ENCODE measurements at places on chromosomes 5 and 9.

GRCh38 chr9:16771356-16771755 lies 99.1 kb downstream of the BNC2 start:
- no peak for DNase-seq

DNA sequence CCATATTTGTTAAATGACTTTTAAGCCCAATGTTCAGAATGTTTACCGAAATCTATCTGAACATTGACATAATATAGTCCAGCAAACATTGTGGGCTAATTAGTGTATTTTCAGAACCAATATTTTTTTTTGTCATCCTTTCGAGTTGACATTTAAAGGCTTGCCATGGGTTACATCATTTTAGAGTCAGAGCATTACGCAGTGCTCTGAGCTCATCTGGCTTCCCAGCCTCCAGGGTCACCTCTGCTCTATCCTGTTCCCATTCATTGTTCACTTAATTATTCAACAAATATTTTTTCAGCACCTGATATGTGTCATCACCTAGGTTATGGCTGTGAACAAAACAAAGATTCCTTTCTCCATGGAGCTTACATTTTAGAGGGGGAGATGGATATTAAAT lies 80.2 kb downstream of the SREK1 start:
- DNase-seq = no peak

- no peak for DNase-seq
These were observed 22.8 kb upstream of the PANK3 start for GRCh38 chr5:168601972-168602371.

DNA sequence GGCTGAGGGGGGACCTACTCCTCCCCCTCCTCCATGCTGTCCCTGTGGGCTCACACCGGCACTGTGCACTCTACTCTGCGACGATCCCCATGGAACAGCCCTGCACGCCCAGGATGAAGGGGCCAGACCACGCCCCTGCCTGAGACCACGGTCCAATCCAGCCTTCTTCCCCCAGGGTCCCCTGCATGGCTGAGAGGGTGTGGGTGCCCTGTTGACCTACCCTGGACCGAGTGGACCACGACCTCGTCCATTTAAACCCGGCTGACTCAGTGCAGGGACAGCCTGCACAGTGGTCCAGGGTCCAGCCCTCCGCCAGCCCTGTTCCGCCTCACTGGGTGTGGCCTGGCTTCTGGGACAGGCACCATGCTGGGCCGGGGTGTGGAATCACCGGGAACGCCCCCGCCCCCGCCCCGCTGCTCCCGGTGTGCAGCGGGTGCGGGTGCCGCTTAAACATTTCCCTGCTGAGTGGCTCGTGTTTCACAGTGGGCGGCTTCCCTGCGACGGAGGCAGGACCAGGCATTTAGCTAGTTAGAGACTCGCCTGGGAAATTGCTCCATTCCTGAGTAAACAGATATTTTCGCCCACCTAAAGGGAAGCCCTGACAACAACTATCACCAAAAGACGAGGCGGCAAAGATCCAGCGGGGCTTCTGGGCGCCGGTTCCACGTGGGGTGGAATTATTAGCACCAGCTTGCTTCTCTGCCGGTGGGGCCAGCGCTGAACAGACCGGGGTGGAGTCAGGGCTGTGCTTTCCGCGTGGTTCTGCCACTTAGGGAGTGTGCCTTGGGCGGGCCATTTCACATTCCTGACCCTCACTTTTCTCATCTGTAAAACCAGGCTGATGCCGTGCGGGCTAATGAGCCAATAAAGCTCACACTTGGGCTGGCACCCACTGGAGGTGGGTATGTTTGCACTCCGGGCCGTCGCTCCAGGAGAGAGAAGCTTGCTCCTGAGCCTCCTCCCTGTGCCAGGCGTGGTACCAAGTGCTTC lies 22.6 kb downstream of the DBH start:
- DNase-seq = no peak

- DNase-seq = no peak
These were observed 52.3 kb downstream of the NTNG2 start for GRCh38 chr9:132214027-132214622.

DNA sequence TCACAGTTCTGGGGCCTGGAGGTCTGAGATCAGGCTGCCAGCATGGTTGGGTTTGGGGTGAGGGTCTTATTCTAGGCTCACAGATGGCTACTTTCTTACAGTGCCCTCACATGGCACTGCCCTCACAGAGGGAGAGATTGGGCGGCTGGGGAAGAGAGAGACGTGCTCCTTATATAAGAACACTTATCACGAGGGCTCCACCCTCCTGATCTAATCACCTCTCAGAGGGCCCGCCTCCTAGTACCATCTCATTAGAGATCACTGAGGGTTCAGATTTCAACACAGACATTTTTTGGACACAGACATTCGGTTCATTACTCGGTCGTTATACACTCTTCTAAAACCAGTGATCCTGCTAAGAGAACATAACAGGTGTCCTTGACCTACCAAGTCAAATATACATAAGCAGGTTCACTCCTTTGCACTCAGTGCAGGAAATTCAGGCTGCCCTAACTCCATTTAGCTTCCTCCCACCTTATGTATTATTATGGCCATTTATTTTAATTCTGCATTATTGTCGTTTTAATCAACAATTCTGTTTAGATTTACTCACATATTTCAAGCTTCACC lies 121.7 kb downstream of the ICE1 start:
- DNase-seq = no peak

GRCh38 chr5:28328681-28329080 lies 1290.3 kb upstream of the CDH9 start:
- DNase-seq = no peak

- no peak for DNase-seq
These were observed 22.8 kb upstream of the ELL2 start for GRCh38 chr5:95984287-95984938.

DNA sequence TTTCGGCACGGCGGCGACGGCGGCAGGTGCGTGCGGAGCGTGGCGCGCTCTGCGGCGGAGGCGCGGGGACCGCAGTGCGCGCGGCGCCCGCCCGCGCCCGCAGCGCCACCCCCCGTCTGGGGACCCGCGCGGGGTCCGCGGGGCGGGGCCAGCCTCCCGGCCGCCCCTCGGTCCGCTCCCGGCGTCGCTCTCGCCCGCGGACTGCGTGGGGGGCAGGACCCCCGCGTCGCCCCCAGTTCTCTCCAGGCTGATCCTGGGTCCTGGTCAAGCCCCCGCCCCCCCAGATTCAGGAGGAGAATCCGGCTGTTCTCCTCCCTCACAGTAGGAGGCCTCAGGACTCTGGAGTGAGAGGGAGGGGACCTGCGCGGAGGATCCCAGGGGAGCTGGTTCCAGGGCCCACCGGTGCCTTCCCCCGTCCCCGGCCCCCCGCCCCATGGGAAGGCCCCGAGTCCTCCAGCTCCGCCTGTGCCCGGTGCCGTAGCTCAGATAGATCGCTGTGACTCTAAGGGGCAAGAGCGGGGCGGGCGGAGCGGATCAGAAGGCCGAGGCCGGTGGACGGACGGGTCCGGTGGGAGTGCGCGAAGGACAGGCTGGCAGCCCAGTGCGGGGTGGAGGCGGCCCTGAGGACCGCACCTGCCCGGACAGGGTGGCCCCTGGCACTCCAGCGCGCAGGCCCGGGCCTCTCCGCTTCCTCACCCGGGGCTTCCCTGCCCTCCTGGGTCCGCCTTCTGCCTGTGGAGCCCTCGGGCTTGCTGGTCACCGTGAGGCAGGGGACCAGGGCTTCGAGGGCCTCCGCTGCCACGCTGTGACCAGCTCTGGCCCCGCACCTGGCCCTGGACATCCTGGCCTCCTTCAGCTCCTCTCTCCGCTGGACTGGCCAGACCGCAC lies at the start of gene RNF208:
Gene RNF208 (minus strand): TSS at position 51 of the 888 bp plus-strand sequence. CDS start 1,028 bp downstream, outside the sequence.
- DNase-seq = no peak

- no peak for DNase-seq
These were observed 1100.4 kb upstream of the EDIL3 start for GRCh38 chr5:85484982-85485574.

DNA sequence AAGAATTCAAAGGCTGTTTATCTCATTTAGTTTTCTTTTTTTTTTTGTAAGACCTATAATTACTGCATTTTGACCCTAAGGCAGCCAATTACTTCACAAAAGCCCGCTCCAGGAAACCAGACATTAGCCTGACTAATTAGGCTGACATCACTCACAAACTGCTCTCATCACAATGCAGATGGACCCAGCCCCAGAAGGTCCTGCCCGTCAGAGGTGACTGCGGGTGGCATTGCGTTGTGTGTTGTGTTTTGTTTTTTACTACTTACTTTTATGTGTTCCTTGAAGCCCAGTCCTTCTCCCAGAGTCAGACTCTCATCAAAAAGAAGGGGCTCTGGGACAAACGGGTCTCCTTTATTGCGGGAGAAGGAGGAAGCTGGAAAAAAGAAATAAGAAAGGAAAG lies 172.2 kb downstream of the HSD17B3 start:
- DNase-seq = no peak

GRCh38 chr5:175814691-175815090 lies 56.7 kb upstream of the CPLX2 start:
- DNase-seq = no peak

GRCh38 chr9:121192959-121193640 lies 8.6 kb downstream of the RAB14 start:
- DNase-seq = no peak

DNA sequence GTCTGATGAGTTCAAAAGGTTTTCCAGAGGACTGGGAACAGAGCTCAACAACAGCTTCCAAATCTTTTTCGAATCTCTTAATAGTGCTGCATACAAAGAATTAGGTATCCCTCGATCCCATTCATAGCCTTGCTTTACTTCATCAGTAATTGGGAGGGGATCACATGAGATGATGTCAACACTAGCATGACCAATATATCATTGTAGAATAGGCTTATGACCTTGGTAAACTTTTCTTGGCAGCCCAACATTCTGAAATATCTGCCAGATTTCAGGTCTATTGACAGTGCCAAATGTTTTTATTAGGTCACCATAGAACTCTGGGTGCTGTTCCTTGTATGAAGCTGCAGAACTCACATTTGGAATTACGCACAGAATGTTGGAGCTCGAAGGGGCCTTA lies 228.9 kb downstream of the FGF10 start:
- no peak for DNase-seq

- DNase-seq = no peak
These were observed 3.6 kb upstream of the B4GALT1 start for GRCh38 chr9:33170464-33171415.

- DNase-seq = no peak
These were observed 8.2 kb downstream of the UBE2QL1 start for GRCh38 chr5:6456766-6457370.

DNA sequence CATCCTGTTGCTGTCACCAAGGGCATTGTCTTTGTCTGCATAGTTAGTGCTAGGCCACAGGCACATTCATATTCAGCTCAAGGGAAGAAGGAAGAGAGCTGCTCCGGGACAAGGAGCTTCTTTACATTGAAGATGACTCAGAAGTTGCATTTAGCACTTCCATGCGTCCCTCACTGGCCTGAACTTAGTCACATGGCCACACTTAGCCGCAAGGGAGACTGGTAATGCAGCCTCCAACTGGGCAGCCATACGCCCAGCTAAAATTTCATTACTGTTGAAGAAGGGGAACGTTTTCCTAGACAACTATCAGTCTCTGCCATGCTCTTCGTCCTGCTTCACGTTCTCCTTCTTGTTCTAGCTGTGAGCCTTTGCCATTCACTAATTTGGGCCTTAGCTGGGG lies 20.0 kb downstream of the ACTL7B start:
- no peak for DNase-seq

DNA sequence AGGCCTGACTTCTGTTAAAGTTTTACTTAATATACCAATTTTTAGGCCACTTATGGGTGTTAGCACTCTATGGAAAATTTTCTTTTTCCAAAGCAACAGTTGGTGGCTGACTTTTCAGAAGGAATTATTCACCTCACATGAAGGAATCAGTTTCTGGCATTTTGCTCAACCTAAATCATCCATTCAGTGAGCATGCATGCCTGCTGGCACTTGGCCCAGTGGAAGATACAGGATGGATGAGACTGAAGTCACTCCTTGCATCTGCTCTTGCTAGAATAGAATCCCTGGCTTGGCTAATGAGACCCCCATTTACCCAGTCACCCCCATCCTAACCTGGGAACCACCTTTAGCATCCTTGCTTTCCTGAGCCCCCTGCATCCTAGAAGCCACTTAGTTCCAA lies 131.7 kb downstream of the WDR41 start:
- no peak for DNase-seq

GRCh38 chr9:22469928-22470544 lies 23.4 kb downstream of the DMRTA1 start:
- no peak for DNase-seq

DNA sequence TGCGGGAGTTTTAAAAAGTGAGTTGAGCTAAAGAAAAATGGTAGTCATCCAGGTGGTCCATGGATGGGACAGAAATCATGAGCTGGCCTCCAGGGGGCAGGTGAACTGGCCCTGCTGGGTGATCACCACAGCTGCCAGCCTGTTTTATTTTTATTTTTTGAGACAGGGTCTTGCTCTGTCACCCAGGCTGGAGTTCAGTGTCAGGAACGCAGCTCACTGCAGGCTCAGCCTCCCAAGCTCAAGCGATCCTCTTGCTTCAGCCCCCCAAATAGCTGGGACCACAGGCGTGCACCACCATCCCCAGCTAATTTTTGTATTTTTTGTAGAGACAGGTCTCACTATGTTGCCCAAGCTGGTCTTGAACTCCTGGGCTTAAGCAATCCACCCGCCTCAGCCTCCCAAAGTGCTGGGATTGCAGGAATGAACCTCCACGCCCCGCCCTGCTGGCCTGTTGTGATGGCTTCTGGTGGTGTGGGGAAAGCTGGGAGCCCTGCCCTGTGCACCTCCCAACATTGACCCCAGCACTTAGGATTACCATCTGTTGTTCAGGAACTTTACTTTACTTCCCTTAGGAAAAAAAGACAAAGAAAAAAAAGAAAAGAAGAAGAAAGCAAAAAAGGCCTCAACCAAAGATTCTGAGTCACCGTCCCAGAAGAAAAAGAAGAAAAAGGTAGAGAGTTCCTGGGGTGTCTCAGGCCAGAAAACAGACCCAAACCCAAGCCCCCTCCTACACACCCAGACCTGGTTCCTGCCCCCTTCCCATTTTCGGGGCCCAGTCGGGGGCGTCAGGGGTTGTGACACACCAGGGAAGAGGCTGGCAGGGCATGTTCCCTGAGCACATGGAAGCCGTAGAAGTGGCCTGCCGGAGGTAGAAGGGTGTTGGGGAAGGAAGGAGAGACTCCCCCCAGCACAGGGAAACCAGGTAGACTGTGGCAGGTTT lies 14.7 kb downstream of the CD74 start:
- no peak for DNase-seq

DNA sequence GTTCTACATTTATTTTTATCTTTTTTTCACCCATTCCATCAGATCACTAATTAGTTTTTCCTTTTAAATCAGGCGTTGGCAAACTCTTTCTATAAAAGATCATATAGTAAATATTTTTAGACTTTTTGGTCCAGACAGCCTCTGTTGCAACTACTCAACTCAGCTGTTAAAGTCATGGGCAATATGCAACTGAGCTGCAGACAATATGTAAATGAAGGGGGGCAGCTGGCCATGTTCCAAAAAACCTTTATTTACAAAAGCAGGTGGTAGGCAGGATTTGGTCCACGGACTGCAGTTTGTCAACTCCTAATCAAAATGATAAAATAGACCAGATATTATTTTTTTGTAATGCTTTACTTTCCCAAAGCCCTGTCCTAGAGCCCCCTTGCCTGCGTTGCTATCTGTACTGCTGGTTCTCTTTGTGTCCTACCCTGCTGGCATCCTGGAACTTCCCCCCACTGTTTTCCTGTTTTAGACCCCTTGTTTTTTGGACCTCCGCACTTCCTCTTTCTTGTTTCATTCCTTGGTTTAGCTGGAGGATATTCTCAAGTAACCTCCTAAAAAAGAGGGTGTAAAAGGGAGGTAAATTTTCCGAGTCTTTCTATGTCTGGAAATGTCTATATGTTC lies 24.7 kb upstream of the TNFSF8 start:
- no peak for DNase-seq

GRCh38 chr9:123090198-123090896 lies 56.9 kb downstream of the GPR21 start:
- DNase-seq = no peak

GRCh38 chr9:11742471-11742870 lies 950.7 kb upstream of the TYRP1 start:
- no peak for DNase-seq
